H54 (cell line): ENCODE measurements at places on chromosomes 5 and 9.
A peak's percentile ranks its signal among the peaks of the same experiment; 100 is the strongest.

- no peak for DNase-seq
Measured at GRCh38 chr9:107464516-107464915, 25.1 kb downstream of the KLF4 start.

- DNase-seq, result no peak
Measured at GRCh38 chr9:82726424-82727276, 336.3 kb downstream of the RASEF start.

DNA sequence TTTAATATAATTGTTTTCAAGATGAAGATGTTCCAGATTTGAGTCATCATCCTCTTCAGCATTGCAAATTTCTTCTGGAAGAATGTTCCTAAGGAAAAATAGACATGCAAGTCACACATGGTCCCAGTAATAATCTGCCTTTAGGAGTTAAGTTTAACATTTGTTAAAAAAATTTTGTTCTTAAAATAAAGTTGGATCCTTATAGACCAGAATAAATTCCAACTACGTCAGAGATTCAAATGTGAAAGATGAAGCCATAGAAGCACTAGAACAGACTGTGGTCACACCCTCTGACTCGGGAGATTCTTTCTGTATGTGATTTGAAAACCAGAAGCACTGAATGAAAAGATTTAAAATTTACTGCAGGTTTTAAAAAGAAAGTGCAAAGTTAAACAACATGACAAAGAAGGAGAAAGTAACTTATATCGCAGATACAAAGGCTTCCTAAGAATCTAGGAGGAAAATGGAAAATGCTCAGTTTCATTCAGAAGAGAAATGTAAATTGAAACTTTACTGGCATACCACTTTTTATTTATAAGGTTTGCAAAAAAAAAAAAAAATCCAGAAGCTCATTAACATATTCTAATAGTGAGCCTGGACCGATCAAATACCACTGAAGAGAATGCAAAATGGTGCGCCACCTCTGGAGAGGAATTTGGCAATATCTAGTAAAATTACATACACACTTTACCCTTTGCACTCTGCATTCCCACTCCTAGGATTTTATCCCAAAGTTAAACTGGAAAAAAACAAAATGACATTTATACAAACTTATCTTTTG lies 14.3 kb upstream of the ASPN start:
- no peak for DNase-seq

DNA sequence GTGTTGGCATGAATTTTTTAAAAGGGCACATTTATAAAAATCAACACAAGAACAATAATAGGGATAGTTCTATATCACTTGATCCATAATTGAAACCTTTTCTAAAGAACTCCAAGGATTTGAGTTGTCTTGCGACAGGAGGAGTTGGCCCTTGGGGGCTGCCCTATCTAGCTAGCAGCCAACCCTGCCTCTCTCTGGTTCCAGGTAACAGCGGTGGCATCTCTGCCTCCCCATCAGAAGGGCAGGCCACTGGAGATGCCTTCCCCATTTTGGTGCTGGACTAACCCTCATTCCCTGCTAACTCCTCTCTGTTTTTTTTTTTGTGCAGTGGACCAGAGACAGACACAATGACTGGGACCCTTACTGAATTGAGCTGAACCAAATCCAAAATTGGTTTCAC lies 393.0 kb downstream of the MED10 start:
- DNase-seq, result no peak

DNA sequence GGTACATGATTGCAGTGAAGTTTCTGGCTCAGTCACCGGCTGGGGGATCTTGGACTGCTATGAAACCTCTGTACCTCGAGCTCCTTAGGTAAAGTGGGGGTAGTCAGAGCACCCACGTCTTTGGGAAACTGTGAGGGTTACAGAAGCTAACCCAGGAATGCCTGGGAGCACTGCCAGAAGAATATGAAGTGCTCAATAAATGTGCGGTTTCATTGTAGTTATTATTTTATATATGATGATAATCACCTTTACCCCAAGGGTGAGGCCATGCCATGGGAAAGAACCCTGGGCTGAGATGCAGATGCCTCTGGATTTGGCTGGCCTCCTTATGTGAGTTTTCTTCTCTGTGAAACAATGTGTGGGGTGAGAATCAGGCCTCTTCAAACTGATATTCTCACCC lies 3.7 kb downstream of the NPR3 start:
- DNase-seq, result no peak

DNA sequence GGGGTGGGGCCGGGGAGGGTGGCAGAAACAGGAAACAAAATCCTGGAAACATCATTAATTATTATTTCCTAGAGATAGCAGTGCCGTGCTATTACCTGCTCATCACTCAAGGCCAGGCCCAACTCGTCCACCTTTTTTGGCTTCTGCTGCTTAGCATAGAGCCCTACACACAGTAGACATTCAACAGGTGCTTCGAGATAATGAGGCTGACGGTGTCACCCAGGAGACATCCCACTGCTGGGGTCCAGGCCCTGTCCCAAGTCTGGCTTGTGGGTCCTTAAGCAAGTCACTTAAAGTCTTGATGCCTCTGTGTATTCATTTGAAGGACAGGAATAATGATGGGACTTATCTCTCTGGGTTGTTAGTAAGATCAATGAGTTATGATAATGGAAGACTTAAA lies 506.6 kb downstream of the BNC2 start:
- no peak for DNase-seq

GRCh38 chr5:180810959-180811622 lies 8.5 kb upstream of the MGAT1 start:
- no peak for DNase-seq

DNA sequence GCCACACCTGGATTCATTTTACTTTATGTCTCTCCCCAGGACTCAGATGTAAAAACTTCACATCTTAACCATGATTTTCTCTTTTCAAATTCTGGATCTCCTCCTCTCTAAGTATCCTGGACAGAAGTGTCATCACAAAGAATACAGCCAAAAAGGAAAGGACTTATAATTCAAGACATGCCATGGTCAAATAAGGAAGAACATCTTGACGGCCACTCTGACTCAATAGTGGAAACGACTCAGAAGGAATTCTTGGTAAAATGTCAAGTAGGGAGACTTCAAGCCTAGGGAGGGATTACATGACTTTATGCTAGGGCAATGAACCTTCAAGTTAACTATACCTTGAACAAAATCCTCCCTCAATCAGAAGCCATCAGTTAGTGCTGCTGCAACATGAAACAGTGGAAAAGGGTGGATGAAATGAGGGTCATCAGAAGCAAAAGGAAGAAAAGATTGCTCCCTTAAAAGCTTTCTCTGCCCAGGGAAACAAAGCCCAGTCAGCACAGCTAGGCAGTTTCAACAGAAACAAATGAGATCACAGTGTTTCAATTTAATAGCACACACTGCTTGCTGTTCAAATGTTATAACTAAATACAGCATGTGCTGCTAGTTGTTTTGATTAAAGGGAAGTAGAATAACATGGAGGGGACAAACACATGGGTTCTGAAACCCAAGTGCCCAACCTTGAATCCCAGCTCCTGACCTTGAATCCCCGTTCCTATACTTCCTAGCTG lies 101.4 kb downstream of the LPAR1 start:
- DNase-seq, result no peak

- no peak for DNase-seq
Measured at GRCh38 chr5:36934740-36935356, 58.3 kb downstream of the NIPBL start.

GRCh38 chr5:62093976-62094375 lies 212.0 kb upstream of the KIF2A start:
- peak; percentile 11 for DNase-seq

DNA sequence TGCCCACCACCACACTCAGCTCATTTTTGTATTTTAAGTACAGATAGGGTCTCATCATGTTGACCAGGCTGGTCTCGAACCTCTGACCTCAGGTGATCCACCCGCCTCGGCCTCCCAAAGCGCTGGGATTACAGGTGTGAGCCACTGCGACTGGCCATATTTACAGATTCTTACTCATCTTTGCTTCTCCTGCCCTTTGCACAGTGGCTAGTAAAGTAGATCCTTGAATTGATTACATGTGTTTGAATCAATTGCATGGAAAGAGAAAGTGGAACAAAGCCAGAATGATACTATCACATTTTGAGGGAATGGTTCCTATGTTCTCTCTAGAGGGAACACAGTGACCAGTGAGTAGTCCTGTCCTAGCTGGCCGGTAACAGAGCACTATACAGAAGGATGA lies 15.4 kb downstream of the KLF4 start:
- no peak for DNase-seq

DNA sequence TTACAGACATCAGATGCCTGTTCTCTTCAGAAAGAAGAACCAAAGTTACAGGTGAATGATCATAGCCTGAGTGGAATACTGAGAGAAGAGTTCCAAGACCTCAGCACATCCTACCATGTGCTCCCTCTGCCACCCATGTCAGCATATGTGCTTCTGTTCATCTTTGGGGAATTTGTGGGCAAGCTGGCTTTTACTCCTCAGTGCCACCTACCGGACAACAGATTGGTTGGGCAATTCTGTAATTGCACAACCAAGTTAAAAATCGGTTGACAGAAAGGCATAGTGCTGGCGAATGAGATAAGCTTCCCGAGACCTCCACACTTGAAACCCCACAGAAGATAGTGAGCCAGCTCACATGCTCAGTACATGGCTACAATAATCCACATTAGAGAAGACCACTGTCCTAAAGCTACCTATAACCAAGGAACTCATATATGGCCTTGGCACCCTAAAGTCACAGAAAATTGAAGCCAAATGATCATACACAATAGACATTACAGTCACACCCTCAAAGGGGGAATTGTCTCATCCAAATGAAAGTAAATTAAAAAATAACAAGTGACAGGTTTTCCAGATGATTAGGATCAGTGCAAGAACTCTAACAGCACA lies 1238.0 kb upstream of the NUDT12 start:
- no peak for DNase-seq

DNA sequence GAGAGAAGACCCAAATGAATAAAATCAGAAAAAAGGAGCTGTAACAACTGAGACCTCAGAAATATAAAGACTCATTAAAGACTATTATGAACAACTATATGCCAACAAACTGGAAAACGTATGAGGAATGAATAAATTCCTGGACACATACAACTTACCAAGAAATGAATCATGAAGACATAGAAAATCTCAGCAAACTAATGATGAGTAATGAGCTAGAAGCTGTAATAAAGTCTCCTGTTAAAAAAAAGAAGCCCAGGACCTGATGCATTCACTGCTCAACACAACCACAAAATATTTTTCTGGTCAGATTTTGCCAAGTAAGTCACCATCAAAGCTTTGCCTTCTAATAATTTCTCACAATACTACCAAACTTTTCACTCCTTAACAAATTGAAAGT lies 666.7 kb downstream of the LRRC70 start:
- DNase-seq, result no peak

DNA sequence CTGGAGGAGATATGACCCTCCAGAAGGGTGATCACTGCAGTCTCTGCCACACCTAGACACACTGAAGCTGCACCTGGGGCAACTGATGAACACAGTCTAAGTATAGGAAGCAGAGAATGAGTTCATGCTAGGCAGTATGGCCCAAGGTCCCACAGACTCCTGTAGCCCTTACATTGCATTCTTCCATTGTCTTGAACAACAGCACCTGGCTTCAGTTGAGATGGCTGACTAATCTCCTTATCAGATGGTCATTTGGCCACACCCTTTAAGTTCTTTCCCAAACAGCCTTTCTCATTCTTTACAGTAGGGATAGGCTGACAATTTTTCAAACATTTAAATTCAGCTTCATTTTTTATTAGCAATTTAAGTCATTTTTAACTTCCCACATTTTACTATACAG lies 23.1 kb downstream of the CENPK start:
- DNase-seq, result no peak

- DNase-seq, result no peak
Measured at GRCh38 chr5:41808294-41808693, 61.9 kb downstream of the OXCT1 start.

GRCh38 chr9:131677444-131678180 lies 62.3 kb downstream of the RAPGEF1 start:
- DNase-seq, result no peak
